Activated T-helper 1 cell treated with anti-CD3 and anti-CD28 coated beads, Interleukin-2, amount 50 U/mL, for 16 hours (primary cell): ENCODE measurements at places on chromosomes 1 and 21.

- DNase-seq = no peak
These were observed 93.4 kb downstream of the KCNK1 start for GRCh38 chr1:233707153-233707879.

- no peak for DNase-seq
These were observed 42.1 kb downstream of the PHACTR4 start for GRCh38 chr1:28411656-28412055.

GRCh38 chr1:232137066-232137465 lies 492.9 kb downstream of the SIPA1L2 start:
- DNase-seq = no peak

GRCh38 chr1:158003406-158003800 lies 10.0 kb downstream of the KIRREL1 start:
- DNase-seq = no peak

- DNase-seq = no peak
These were observed 29.3 kb downstream of the COP1 start for GRCh38 chr1:176177764-176178163.

DNA sequence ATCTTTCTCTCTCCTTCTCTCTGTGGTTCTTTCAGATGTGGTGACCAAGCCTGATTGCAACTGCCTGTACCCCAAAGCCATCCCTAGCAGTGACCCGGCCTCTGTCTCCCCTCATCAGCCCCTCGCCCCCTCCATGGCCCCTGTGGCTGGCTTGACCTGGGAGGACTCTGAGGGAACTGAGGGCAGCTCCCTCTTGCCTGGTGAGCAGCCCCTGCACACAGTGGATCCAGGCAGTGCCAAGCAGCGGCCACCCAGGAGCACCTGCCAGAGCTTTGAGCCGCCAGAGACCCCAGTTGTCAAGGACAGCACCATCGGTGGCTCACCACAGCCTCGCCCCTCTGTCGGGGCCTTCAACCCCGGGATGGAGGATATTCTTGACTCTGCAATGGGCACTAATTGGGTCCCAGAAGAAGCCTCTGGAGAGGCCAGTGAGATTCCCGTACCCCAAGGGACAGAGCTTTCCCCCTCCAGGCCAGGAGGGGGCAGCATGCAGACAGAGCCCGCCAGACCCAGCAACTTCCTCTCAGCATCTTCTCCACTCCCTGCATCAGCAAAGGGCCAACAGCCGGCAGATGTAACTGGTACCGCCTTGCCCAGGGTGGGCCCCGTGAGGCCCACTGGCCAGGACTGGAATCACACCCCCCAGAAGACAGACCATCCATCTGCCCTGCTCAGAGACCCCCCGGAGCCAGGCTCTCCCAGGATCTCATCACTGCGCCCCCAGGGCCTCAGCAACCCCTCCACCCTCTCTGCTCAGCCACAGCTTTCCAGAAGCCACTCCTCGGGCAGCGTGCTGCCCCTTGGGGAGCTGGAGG lies 12.7 kb downstream of the CSF1 start:
- no peak for DNase-seq

- no peak for DNase-seq
These were observed 127.6 kb upstream of the LMO4 start for GRCh38 chr1:87200875-87201638.

DNA sequence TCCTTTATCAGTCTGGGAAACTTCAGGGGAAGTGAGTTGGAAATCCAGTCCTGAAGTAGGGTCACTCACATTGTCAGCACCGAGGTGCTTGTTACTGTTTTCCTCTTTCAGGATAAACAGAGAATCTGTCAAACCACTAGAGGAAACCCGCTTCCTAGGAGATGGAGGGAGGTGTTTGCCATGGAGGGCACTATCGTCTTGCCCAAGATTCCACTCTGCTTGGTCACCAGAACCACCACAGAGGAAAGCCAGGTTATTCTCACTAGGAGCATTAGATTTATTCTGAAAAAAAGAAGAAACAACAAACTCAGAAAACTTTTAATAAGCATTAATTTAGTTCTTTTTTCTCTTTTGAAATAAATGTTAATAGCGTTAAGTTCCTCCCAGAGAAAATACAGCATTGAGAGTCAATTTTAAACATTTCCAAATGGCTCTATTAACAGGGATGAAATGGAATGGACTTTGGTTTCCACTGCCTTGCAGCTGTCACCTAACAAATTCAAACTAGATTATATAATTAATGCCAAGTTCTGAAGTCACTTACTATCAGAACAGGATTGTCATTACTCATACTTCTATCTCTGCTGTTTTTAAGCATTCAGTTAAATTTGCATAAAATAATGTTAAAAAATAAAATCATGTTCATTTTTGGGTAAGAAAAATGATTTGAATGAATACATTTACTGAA lies 242.8 kb downstream of the CRB1 start:
- no peak for DNase-seq
